Placental epithelial cell (primary cell): ENCODE measurements at places on chromosomes 3 and 15. TPM values are rescaled to one million over a fixed set of nuclear protein-coding genes. Genes with fewer than 3 reads are reported as not detected.

Gene MNS1
- under 0.01 TPM in 1 of 2 replicates, not detected in the other for total RNA-seq

Gene IL17RD
- total RNA-seq: 0.39 and 0.54 TPM in 2 replicates

Gene ZDHHC23
- total RNA-seq: 1.6 and 3.5 TPM in 2 replicates

Gene GUCA1C
- not detected in 2 replicates for total RNA-seq

Gene CTXN2
- not detected in 2 replicates for total RNA-seq

Gene PRSS50
- total RNA-seq: 0.54 and 4.3 TPM in 2 replicates
